ENCODE measurements at places on chromosomes 2 and 18.
A peak's percentile ranks its signal among the peaks of the same experiment; 100 is the strongest.

GRCh38 chr2:30871440-30871839 lies 64.2 kb upstream of the CAPN13 start:
- DNase-seq: no peak

GRCh38 chr2:180761224-180761623 lies 219.2 kb upstream of the UBE2E3 start:
- no peak for DNase-seq

DNA sequence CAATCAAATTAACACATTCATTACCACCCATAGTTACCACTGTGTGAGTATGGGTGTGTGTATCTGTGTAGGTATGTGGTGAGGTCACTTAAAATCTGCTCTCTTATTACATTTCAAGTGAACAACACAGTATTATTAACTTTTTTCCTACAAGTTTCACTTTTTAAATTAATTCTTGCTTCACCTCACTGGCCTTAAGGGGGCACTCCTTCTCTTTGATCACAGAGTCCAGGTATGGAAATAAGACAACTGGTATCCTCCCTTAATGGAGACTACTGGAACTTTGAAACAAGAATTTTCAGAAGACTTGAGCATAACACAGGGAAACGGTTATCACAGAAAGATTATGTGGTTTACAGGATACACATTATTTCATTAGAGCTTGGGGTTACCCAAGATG lies 255.8 kb downstream of the ASXL3 start:
- DNase-seq: no peak

- DNase-seq: no peak
These were observed 4.1 kb downstream of the ABCG8 start for GRCh38 chr2:43842866-43843226.

DNA sequence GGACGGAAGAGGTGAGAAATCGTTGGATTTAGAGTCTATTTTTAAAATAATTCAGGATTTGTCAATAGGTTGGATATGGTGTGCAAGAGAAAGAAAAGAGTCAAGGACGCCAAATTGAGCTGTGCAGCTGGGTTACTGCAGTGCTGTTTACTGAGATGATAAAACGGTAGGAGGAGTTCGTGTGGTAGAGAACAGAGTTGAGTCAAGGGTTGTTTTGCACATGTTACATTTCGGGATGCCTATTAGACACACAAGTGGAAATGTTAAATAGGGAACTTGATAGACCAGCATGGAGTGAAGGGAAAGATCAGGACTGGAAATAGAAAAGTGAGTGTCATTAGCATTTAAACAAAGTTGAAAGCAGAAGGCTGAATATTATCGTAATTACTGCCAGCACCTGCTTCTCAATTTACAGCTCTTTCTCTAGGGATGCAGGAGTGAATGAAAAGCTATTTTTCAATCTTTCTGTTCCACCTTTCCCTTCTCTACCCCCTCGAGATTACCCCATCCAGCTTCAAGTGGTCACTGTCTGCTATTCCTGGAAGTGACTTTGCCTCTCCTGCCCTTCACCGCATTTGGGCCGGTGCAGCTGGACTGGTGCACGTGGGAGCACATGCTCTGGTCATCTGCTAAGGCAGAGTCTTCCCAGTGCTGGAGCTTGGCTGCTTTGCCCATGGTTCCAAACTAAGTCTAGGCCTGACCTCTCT lies 30.3 kb downstream of the GPR75 start:
- DNase-seq: no peak

- DNase-seq: no peak
These were observed 41.7 kb downstream of the PTPRM start for GRCh38 chr18:7608781-7609201.

GRCh38 chr2:219713110-219713509 lies 85.7 kb downstream of the SLC4A3 start:
- no peak for DNase-seq

GRCh38 chr2:120330946-120331822 lies 14.8 kb upstream of the INHBB start:
- DNase-seq: no peak

DNA sequence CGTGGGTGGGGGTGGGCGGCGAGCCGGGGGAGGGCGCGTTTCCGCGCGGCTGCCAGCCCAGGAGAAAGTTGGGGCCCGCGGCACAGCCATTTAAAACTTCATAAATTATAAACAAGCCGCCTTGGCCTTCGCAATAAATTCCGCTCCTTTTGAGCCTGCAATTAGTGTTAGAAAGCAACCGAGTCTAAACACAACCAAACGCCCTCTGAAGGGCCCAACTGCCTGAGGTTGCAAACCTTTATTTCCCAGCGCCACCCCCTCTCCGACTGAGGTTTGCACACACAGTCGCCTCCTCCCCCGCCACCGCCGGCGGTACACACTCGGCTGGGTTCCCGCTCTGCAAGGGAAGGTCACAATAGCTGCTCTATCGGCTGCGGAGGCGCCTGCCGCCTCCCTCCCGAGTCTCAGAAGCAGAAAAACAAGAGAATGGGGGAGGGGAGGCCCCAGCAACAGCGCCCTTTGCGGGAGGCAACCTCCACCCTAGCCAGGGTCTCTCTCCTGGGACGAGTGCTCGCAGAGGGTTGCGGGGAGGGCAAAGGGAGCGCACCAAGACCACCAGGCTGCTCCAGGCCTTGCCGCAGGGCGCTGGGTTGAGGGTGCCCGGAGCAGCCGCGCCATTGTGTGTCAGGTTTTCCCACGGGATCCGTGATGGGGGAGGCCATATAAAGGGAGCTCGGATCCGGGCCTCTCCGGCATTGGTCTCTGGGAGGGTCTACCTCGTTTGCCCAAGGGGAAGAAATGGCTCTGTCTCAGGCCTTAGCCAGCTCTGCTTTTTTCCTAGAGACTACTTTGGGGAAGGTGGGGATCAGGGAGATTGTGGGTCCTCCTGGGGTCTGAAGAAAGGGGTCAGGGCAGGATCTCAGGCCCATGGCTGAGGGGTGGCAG lies 13.4 kb upstream of the HOXD1 start:
- no peak for DNase-seq

DNA sequence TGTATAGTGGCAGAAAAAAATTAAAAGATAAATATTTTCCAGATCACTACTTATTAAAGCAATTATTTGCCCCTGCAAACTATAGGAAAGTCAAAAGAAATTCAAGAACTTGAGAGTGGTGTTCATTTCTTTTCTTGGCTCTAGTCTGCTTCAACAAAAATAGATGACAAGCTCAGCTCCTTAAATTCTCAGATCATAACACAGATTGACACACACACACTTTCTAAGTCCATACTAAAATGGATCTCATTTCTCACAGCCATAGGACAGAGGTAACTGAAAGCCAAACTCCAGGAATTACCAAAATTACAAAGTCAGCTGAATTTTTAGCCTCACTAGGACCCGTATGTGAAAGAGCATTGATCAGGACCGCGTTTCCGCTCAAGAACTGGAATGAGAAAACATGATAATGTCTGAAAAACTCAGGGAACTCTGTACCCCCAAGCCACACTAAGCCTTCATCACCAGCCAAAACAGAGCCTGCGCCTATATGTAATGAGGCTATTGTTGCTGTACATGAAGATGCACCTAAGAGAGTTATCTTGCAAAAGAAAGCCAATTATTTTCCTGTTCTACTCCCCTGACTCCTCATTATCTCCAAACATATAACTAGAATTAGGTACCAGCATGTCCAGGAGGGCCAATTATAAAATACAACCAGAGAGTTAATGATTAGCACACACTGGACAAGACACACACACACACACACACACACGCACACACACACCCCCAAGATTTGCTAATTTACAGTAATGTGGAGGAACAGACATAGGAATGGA lies 16.5 kb upstream of the EFR3B start:
- no peak for DNase-seq

- peak; percentile 24 for DNase-seq
These were observed 697 bp downstream of the LGALSL start for GRCh38 chr2:64454386-64455332.

GRCh38 chr2:234448506-234449184 lies 48.2 kb downstream of the ARL4C start:
- DNase-seq: no peak

GRCh38 chr2:133416736-133417135 lies 151.5 kb downstream of the NCKAP5 start:
- DNase-seq: no peak

- DNase-seq: no peak
These were observed 2.0 kb upstream of the CAPN14 start for GRCh38 chr2:31219131-31219969.

DNA sequence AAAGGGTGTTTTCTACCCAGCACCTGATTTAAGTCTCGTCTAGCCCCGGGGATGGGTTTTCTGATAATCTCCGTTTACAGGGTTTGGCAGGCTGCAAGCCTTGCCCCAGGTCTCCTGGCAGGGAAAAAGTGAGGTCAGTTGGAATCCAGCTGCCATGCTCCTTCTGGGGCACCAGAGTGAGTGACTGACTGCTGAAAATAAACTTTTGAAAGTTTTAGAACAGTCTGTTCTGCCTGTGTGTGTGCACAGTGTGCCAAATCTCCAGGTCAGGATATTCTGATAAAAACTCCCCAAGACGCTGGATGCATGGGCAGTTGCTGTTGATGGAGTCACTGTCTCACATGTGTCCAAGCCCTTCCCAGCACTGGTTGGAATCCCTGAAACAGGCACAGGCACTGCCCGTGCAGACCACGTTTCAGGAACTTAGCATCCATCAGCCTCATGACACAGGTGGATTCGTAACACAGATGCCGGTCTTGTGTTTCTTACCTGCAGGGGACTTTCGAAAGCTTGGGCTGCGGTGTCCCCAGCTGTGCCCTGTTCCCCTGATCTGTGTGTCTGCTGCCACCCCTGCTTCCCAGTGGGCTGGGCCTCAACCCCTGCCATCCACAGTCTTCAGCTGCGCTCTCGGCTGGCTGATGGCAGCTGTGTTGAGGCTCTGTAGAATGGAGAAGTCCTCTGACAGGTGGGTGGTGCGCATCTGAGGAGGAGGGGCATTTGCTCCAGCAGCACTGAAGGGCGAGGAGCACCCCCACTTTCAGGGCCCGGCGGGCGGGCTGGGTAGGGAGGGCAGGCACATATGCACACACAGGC lies 65.0 kb downstream of the SH3RF3 start:
- DNase-seq: no peak

DNA sequence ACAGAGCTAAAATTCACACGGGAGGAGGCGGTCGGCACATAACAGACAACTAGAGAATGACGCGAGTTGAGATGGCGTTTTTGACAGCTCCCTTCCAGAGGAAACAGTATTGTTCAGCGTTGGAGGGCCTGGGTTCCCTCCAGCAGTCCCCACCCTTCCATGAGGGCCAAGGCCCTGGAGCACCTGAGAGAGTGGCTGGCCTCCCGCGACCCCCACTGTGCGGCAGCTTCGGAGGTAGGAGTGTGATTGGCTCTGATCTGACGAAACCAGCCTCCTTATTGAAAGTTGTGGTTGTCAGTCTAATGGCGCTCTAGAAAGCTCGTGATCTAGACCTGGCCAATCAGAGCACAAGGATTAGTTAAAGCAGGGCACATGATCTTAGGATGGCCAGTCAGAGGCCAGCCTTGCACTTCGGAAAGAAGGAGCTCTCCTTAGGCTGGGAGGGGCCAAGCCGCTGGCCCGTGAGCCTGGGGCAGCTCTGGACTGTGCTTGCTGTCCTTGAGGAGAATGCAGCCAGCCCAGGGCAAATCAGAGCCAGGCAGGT lies 104.5 kb upstream of the CELF4 start:
- DNase-seq: no peak

GRCh38 chr2:130957915-130958314 lies 121.2 kb downstream of the ARHGEF4 start:
- no peak for DNase-seq

DNA sequence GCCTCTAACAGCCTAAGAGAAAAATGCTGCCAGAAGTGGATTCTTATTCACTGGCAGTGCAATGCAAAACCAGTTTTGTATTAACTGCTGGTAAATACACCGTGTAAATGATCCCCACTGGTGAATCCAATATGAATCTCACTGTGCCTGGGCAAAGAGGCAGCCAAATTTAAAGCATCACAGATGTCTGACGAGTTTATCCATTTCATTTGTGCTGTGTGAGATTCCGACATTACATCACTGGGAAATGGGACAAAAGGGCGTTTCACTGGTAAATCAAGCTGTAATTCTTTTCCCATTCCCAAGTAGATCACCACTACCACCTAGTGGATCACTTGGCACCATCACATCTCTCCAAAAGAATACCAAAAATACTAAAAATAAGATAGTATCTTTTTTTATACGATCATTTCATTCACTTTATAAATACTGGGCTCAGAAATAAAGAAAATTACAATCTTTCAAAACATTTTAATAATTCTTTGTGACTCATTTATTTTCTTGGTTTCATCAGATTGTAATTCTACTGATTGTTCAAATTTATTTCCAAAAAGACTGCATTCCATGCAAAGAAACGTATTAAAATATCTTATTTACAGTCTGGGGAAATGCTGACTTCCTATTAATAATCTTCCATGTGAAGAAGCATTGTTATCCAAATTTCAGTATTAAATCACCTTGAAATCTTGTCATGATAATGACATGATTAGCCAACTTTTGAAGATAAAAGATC lies 125.6 kb downstream of the GRB14 start:
- no peak for DNase-seq

DNA sequence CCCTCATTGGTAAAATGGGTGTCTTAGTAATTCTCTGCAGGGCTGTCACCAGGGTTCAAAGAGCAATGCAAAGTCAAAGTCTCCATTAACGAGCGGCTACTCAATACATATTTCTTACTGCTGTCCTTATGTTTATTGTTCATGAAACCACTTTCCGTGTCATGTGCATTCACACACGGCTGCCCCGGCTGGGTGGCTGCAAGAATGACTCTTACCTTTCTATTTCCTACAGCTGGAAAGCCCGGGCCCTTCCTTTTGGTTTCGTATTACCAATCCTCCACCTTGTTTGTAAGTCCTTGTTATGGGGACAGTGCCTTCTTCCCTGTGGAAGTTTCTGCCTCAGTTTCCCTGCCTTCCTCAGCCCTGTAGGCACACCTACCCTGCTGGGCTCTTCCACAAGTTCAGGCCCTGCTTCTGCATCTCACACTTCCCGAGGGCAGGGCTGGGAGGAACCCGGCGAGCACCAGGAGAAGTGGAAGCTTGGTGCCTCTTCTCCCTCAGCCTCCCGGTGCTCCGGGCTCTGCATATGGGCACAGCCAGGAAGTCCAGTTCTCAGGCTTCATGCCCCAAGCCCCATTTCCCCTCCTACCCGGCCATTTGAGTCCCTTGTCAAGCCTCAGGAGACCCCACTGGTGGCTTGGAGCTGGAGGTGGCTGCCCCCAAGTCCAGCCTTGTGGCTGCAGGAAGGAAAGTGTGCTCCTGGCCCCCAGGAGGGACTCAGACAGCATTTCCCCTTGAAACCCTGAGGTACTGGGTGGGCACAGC lies 18.7 kb upstream of the ACKR3 start:
- no peak for DNase-seq

- peak; percentile 41 for DNase-seq
These were observed 105.6 kb downstream of the VSNL1 start for GRCh38 chr2:17646081-17646554.
